ENCODE measurements at places on chromosomes 12 and 14. TPM values are rescaled to one million over a fixed set of nuclear protein-coding genes. Genes with fewer than 3 reads are reported as not detected.

CACNA2D4 gene
- 1.0 TPM for total RNA-seq

- DNase-seq, result no peak
These were observed 54.1 kb downstream of the CEP83 start for GRCh38 chr12:94405413-94406116.

GRCh38 chr12:9204380-9204779, 3.8 kb downstream of the PZP start:
- no peak for DNase-seq

TAS2R7 gene
- not detected for total RNA-seq

DLGAP5 gene
- total RNA-seq, result 0.27 TPM

CRIP1 gene
- 71.8 TPM for total RNA-seq

CLIP1 gene
- 92.5 TPM for total RNA-seq

- no peak for DNase-seq
These were observed 134.9 kb downstream of the SLC5A8 start for GRCh38 chr12:101074940-101075680.

- no peak for DNase-seq
These were observed 112.0 kb upstream of the TMCC3 start for GRCh38 chr12:94762259-94762942.

DNA sequence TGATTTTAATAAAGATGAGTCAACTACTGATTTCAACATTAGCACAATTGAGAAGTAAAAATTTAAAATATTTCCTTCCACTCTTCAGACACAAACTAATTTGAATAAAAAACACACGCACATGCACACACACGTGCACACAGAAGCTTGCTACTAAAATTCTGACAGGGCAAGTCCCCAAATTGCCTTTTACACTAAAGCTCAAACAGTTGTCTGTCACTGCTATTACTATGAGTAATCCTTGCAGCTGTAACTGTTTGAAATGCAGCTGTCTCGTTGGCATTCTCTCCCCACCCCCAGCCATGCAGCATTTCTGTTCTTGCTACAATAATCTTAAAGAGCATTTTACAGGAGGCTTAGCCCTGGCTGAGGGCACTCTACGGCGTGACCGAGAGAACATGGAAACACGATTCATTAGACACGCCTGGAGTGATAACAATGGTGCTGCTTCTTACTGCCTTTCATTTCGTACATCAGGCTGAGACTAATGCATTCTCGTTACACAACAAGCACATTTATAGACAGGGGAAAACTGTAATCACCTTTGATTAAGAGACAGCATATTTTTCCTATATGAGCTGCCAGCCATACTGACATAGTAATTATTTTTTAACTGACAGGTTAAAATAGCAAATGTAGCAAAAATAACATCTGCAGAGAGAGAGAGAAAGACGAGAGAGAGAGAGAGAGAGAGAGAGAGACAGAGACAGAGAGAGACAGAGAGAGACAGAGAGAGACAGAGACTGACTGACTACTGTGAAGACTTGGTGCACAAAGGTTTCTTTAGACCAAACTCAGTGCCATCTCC, 153.8 kb downstream of the MED13L start:
- no peak for DNase-seq

DNA sequence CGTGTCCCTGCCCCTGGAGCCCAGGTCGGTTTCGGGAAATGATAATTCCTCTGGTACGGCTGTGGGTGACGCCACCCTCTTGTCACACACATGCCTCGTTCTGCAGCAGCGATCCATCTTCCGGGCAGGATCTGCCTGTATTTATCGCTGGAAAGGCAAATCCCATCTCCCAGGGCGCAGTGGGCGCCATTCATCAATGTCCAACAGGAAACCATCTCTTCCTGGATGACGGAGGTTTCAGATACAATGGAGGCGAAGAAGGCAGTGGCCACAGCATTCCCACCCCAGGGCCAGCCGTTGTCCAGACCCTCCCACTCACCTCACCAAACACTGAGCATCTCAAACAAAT, 74.2 kb downstream of the NOC4L start:
- no peak for DNase-seq

PIGH gene
- total RNA-seq, result 12.0 TPM

TCTN1 gene
- 21.1 TPM for total RNA-seq

- DNase-seq, result peak; percentile 37
These were observed 155.9 kb downstream of the CALM1 start for GRCh38 chr14:90552465-90553297.

DNA sequence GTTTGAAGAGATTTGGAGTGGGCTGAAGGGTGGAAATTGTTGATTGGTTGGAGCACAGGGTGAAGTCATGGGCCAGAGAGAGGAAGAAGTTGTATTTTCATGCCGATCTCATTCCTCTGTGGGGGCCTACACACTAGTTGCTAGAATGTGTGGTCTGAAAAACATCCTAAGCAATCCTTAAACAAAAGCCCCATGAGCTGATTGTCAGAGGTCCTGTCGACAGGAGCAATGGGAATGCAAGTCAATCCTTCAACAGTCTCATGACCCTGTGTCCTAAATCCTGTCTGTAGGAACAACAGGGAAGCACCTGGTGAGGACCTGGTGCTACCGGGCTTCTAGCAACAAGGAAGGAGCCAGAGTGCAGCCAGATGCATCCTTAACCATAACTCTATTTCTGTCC, 324.0 kb upstream of the TMEM132C start:
- DNase-seq, result no peak

GRCh38 chr14:69858801-69859200, 20.4 kb upstream of the SMOC1 start:
- no peak for DNase-seq

DNA sequence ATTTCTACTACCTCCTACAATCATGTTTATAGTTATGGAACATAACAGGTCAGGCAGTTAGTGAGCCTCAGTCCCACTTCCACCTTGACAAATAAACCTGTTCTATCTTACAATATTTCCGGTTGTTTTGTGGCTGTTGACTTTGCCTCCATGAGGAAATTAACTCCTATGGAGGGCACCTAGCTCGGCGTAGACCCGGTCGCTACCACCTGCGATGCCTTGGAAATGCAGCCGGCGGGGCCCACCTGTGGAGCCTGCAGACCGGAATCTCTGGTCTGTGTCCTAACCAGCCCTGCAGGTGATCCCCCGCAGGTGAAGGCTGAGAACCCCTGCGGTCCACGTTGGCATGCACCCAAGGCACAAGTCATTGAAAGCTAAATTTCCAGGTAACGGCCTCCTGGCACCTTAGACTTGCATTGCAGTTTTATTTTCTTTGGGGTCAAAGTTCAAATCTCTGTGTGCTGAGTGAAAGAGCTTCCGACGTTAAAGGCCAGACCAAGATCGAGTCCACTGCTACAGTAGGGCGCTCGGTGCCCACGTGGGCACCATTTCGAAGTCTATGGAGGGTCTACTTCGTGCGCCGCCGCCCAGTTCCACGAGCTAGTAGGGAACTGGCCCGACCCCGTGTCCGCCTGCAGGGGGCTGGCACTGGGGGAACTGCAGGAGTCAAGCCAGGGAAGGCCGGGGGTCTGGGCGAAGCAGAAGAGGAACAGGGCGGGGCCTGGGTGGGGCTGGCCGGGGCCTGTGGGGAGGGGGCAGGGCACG, 782 bp upstream of the PIWIL1 start:
- DNase-seq, result no peak

DNA sequence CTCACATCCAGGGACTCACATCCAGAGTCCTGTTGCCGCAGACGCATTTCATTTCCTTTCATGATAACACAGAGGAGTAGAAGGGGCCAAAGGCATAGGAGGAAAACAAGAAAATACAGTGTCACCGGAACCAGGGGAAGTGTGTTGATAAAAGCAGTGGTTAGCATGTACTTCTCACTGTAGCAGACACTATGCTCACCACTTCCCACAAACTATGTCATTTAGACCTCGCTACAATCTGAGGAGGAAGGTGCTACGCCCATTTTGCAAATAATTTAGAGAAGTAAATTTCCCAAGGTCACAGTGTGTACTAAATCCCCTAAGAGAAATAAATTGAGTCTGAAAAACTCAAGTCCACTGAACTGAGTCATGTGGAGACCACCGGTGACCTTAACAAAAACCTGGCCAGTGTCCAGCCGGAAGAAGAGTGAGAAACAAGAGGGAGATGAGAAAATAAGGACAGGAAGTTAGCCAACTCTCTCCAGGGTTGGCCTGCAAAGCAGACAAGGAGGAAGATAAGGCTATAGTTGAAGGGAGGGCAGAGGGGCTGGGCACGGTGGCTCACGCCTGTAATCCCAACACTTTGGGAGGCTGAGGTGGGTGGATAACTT, 25.8 kb upstream of the TMCC3 start:
- DNase-seq, result peak; percentile 60

GRCh38 chr14:57254884-57255283, 13.8 kb downstream of the EXOC5 start:
- DNase-seq, result no peak

DNA sequence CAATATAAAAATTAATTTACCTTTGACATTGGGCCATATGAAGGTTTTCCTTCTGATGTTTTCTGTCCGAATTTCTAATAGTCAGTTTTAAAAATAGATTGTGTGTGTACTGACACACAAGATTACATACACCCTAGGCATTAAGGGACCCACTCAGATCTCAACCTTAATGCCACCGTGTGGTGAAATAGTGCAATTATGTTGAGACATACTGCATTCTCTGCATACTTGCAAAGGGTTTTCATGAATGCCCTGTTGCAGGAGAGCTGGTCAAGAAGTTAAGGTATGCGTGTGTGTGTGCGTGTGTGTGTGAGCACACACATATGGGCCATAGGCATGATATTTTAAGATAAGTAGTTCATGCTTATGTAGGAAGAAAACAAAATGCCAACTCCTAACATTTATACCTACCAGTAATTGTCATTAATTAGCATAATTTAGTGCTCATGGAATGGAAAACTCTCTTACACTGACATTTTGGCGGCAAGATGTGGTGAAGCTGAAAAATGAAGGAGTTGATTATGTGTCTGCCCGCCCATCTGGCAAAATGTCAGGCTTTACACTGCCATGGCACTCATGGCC, 58.8 kb downstream of the PIK3C2G start:
- DNase-seq, result no peak

ARG2 gene
- 0.75 TPM for total RNA-seq

DNA sequence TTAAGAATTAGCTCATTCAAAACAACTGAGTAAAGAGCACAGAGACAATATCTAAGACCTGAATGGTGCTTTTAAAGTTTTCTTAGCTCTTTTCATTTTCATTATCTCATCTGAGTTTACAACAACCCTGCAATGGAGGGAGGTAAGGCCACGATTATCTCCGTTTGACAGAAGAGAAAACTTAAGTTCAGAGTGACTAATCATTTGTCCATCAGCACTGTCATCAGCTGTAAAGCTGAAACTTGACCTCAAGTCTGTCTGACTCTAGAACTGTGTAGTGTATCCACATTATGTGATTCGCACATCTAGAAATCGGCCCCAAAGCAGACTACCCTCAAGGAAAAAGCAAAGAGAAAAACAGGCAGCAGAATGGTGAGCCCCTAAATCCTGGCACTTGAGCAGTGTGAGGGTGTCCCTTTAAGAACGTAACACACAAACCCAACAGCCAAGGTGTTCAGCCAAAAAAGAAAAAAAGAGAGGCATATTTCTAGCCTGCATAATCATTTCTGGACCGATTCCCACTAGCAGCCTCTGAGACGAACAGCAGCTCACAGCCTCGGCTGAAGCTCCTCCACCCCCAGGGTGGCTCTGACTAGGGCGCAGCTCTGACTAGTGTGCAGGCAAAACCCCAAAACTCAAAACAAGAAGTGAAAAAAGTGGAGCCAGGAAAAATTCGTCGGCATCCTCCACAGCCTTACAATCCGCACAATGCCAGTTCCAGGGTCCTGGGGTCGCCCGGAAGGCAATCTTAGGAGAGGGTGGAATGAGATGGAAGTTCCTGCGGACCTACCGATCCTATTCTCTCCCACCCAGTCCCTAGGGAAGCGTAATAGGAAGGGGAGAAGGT, 1.6 kb downstream of the STXBP6 start:
- DNase-seq, result peak; percentile 69

- DNase-seq, result no peak
These were observed 3.6 kb upstream of the ARID2 start for GRCh38 chr12:45725631-45726602.

- no peak for DNase-seq
These were observed 89.6 kb downstream of the SCARB1 start for GRCh38 chr12:124774054-124774461.

KRT74 gene
- total RNA-seq, result not detected

SMOC1 gene
- 1.8 TPM for total RNA-seq

DNA sequence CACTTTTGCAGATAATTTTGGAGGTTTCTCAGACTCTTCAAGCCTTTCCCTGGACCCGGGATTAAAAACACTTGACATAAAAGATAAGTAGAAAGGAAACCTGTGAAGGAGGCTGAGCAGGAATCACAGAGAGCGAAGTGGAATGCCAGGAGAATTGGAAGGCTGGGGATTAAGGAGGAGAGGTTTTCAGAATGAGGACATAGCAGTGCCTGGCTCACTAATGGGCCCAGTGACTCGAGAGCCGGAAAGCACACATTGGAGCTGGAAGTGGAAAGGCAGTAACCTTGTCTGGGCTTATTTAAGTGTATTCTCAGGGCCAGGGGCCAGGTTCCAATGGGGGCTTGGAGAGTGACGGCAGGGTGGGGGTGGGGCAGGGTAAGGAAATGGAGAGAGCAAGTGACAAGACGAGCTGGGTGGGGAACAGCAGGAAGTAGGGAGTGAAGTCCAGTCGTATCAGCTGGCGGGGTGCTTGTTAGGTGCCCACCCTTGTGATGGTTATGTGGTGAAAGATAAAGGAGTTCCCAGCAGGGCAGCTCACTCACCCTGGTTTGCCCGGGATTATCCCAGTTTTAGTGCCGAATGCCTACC, 13.1 kb downstream of the EVL start:
- no peak for DNase-seq

DNA sequence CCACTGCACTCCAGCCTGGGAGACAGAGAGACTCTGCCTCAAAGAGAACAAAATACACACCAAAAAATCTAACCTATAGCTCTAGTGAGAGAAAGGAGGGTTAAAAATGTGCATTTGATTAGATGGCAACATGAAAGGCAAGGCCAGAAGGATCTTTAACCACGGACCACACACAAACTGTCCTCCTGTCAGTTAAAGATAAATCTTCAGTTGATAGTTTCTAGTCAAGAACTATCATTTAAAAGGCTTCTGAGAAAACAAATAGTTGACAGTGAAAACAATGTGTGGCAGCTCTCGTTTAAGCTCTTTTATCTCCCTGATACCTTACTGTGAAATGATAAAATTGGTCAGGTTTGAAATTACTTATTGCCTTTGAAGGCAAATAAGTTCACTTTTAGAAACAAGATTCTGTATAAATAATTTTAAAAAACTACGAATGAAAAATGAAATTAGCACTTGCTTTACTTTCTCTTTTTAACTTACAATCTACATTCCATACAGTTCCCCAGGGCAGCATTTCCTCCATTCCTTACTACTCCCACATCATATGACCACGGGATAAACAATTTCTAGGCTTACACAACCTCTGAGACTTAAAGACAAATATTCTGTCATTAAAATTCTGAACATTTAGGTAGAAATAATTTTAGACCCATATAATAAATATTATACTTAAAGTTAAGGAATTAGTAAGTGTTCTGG, 71.4 kb upstream of the GNPNAT1 start:
- DNase-seq, result no peak

- DNase-seq, result no peak
These were observed 636.5 kb upstream of the TBX3 start for GRCh38 chr12:115320451-115320850.
